ENCODE measurements at places on chromosomes 12 and 14.

DNA sequence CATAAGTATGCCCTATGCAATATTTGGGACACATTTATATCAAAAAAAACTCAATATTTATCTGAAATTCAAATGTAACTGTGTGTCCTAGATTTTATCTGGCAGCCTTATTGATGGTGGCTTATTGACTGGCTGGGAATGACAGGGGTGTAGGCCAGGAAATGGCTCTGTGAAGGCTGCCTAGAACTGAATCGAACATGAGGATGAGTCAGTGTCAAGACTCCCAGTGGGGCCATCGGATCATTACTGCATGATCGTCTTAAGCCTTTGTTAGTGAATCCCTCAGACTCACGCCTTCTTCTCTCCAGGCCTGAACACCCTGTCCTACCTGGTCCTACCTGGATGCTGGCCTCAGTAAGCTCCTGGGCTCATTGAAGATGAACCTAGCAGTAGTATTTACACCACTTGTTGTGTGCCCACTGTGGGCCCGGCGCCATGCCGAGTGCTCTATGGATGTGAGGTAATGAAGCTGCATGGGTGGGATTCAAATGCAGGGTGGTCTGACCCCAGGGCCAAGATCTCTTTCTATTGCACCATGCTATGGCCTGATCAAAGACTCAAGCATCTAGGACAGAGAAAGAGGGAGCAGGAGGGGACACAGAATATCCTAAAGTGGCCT lies 21.0 kb upstream of the FAIM2 start:
- DNase-seq: no peak

GRCh38 chr12:117404203-117404853 lies 42.9 kb upstream of the NOS1 start:
- no peak for DNase-seq

- DNase-seq: no peak
Measured at GRCh38 chr14:22564463-22564862, 24.6 kb downstream of the DAD1 start.

- no peak for DNase-seq
Measured at GRCh38 chr12:55703288-55703687, 4.4 kb downstream of the ITGA7 start.

DNA sequence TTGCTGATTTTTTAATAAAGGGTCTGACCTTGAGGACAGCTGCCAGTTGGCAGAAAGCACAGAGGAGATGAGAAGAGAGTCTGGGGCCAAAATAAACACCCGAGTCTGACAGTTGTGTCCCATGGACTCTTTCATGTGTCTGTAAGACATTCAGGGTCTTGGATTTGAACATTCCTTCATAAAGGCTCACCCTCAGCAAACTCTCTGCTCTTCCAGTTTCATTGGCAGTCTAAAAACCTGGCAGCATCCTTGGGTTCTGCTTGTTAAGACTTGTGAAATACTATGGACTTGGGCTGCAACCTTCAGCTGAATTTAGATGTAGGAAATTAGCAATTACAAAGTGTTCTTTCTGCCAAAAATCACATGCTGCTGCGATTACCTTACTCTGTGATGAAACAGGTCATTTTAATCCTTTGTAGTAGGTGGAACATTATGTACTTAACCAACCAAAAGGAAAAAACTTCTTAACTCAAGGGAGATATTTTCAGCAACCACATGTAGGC lies 32.0 kb upstream of the LMNTD1 start:
- no peak for DNase-seq

DNA sequence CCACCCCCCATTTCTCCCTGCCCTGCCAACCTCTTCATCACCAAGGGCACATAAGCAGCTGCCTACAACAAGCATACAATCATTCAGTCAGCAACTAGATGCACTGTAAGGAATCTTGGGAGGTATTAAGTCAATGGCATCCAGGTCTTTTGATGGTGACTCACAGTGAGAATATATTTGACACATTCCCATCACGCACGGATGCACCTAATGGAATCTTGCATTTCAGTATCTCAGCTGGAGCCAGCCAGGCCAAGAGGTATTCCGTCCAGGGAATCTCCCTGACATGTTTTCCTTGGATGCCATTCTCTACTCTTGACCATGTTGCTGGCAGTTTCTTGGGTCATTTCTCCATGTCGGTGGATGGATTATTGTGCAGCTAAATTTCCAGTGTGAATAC lies 73.9 kb upstream of the CAPRIN2 start:
- DNase-seq: no peak

- no peak for DNase-seq
Measured at GRCh38 chr12:113425960-113426453, 3.8 kb downstream of the SDSL start.

- no peak for DNase-seq
Measured at GRCh38 chr12:10307630-10308029, at the start of gene KLRD1. Gene KLRD1 (plus strand): TSS chr12:10307870. CDS start chr12:10308078, 208 bp downstream.

DNA sequence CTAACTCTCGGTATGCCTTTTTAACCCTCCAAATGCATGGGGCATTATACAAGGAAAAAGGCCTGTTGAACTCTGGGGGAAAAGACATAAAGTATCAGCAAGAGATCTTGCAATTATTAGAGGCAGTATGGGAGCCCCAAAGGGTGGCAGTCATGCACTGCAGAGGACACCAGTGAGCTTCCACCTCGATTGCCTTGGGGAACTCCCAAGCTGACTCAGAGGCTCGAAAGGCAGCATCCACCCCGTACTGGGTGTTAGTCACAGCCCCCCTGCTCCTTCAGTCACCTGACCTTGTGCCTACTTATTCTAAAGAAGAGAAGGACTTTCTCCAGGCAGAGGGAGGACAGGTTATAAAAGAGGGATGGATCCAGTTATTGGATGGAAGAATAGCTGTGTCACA lies 781.4 kb upstream of the TMEM132C start:
- DNase-seq: no peak

DNA sequence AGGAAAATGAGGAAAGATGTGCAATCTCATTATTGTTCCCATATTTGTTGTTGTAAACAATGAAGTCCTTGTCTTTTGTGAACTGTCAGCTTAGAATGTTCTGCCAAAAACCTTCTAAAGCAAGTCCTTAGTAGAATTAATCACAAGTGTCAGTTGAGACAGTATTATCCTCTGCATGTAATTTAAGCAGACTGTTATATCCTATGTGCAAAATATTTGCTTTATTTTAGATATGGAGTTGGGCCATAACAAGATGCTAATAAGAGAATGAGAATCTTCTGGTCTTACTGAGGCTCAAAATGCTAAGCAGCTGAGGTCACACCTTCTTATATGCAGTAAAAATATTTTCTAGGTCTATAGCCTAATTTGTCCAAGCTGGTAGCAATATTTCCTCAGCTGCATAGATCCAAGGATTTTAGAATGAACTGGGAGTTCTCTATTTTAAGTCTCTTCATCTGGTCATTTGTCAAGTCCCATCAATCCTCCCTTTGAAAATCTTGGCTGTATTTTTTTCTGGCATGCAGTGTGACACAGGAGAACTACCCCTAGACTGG lies 222.3 kb upstream of the NAV3 start:
- no peak for DNase-seq

- no peak for DNase-seq
Measured at GRCh38 chr12:10178821-10179220, at the start of gene TMEM52B. Gene TMEM52B (plus strand): TSS chr12:10179032. CDS start chr12:10179575, 543 bp downstream.

GRCh38 chr12:56375598-56376434 lies 13.2 kb upstream of the APOF start:
- DNase-seq: no peak

GRCh38 chr14:75070383-75070782 lies 942 bp downstream of the ZC2HC1C start:
- no peak for DNase-seq

DNA sequence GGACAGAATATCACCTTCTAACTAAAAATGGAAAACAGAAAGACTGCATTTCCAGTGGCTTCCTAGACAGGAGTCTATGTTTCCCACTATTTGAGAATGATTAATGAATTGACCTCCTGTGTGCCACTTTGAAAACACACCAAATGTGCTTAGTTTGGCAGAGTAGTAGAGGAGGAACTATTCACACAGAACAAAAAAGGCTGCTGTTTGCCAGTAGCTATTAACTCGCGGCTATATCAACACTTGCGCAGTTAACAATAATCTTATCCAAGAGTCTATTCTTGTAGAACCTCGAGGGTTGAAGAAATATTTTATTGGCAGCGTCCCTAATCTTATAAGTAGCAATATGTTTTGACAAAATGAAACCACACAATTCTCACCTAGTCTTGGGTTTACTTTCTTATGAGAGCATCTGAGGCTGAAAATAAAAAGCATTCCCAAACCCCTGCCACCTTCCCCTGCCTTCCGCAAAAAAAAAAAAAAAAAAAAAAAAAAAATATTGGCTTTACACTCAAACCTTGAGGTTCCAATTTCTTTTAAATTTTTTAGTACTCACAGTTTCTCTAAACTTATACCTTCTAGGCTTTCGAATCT lies 127.3 kb upstream of the FLRT2 start:
- DNase-seq: no peak

DNA sequence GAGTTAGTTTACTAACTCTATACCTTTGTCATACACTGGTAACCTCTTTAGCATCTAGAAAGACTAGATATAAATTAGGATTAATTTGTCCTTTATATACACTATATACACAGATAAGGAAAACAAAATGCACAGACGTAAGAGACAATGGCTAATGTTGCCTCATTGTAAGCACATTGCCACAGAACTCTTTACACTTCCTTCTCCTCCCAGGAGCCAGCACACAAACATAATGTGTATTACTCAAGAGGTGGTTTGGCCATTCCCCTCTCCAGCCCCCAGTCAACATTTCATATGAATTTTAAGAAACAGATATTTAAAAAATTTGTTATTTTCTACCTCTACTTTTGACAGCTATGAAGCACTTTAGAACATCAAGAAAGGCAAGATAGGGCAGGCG lies 131.4 kb upstream of the OR4E1 start:
- no peak for DNase-seq

DNA sequence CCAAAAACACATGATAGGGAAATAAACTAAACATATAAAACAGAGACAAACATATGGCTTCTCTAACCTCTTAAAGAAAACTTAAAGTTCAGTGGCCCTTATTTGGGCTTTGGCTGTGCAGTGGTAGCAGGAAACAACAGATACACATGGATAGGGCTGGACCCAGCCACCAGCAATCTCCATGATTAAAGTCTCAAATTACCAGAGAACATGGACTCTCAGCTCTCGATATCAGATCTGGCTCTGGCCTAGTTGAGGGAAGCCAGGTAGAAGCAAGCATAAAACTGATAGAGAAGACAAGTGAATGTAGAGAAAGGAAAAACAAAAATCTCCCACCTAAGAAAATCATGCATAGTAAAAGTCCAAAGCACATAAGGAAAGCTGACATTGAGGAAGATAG lies 164.8 kb downstream of the ITPR2 start:
- no peak for DNase-seq

GRCh38 chr14:64620910-64621309 lies 71.1 kb downstream of the PPP1R36 start:
- DNase-seq: no peak

DNA sequence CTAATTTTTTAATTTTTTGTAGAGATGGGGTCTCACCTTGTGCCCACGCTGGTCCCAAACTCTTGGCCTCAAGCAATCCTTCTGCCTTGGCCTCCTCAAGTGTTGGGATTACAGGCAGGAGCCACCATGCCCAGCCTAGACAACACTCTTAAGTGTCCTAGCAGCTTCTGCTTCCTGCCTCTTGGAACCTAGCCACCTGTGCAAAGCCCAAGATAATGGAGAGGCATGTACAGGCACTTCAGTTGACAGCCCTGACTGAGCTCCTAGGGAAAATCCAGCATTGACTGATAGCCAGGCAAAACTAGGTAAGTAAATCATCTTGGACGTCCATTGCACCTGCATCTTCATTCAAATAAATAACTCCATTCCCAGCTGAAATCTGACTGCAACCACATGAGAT lies 15.5 kb downstream of the COX14 start:
- DNase-seq: no peak

DNA sequence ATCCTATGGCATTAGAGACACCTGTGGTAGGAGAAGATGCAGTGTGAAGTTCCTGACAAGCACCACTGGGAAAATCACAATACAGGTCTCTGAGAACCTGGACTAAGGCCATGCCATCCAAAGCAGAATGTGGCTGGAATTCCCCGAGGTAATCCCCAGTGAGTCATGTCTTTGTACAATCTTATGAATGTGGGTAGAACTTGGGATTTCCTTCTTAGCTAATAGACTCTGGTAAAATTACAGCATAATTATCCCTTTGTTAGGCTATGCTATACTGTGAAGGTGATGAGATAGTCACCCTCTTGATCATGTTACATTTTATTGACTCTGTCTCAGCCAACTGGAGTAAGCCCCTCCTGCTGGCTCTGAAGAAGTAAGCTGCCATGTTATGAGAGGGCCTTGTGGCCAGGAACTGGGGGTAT lies 224.3 kb upstream of the DCN start:
- DNase-seq: no peak

GRCh38 chr12:113582521-113583218 lies 111.0 kb upstream of the LHX5 start:
- DNase-seq: peak; percentile 71

Measured in NCI-H2171 (cell line).